Fibroblast of skin of left quadriceps (primary cell): ENCODE measurements at places on chromosomes 12 and 14.
A peak's percentile ranks its signal among the peaks of the same experiment; 100 is the strongest.

DNA sequence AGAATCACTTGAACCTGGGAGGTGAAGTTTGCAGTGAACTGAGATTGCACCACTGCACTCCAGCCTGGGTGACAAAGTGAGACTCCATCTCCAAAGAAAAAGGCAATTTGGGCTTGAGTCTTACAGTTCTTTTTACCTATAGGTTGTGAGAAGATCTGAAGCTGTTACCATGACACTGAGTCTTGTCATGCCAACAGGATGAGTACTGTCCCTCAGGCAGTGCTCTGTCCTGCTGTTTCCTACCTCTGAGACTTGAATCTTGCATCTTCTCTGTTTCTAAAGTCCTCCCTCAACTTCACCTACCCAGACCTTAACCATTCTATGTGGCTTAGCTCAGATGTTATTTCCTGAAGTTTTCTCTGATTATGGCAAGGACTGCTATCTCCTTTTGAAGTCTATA lies 400.8 kb upstream of the PRICKLE1 start:
- no peak for DNase-seq

DNA sequence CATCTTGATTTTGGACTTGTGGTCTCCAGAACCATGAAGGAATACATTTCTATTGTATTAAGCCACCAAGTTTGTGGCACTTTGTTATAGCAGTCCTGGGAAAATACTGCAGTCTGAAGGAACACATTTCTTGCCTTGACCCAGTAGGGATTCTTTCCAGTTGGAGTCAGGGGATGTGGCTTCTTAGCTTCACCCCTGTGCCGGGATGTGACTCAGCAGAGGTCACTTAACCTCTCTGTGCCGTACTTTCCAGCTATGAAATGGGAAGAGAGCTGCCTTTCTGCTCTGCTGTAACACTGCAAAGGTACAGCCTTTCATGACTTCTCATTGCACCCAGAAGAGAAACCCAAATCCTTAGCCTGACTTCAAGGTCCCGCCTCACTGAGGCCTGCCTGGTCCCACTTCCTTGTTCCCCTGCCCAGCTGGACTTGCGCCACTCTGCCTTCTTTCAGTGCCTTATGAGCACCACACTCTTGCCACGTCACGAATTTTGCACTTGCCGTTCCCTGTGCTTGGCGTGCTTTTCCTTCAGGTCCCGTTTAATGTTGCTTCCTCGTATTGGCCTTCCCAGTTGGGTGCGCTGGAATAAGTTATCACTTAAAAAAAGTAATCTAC lies 24.2 kb downstream of the CHST11 start:
- no peak for DNase-seq

DNA sequence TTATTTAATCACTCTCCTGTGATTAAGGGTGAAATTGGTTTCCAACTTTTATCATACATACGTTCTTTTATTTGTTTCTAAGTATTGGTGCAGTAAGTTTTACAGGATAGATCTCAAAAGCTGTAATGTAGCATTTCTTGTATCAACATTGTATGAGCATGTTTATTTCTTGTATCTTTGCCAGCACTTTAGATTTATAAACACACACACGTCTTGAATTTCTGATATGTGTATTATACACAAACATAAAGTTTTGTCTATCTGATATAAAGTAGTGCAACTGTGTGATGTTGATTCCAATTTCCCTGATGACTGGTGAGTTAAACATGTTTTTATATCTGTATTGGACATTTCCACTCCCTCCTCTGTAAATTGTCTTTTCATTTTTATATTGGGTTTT lies 134.7 kb downstream of the NOVA1 start:
- DNase-seq = no peak

DNA sequence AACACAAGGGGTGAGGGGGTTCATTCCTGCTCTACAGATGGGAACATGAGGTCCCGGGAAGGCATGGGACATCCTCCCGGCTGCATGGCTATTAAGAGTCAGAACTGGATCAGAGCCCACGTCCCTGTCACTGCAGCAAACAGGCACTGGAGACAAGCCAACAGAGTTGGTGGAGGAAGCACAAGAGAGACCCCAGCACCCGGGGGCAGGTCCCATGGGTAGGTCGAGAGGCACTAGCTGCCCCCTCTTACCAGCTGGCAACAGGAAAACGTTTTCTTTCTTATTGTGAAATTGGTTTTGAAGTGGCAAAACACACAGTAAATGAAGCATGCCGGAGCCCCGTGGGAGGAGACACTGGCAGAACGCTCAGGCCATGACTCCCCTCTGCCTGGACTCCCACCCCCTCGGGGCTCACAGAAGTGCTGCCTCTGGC lies 43.6 kb downstream of the SYNE3 start:
- DNase-seq = no peak

- no peak for DNase-seq
Measured at GRCh38 chr14:56774503-56774902, 35.8 kb downstream of the OTX2 start.

DNA sequence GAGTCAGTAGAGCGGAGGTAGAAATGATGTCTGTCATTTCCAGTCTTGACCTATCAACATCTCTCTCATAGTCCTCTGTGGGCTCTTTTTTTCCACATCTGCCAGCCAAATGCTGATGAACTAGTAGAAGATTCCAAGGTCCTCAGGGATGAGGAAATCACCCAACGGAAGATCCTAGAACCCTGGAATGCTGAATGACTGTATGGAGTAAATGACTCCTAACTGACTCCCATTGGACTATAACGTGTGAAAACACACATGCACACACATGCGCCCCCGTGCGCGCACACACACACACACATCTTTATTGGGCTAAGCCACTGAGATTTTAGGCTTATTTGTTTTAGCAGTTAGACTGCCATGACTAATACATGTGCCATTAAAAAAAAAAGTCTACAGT lies 159.2 kb downstream of the MYRFL start:
- peak; percentile 22 for DNase-seq

DNA sequence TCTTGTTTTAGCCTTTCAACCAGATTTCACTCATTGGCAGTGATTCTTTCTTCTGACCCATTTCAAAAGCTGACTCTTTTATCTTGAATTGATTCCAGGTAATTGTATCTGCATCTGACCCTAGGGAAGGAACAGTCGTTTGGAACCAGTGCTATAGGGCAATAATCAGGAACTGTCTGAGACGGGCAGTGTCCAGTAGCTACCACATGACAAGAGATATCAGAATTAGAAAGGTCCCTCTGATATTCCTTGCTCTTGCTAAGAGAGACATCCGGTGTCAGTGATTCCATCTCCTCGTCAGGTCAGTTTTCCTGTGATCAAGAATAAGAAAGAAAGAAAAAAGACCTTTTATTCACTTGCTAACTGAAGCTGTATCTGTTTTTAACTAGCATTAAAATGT lies 47.8 kb upstream of the PDE3A start:
- no peak for DNase-seq

DNA sequence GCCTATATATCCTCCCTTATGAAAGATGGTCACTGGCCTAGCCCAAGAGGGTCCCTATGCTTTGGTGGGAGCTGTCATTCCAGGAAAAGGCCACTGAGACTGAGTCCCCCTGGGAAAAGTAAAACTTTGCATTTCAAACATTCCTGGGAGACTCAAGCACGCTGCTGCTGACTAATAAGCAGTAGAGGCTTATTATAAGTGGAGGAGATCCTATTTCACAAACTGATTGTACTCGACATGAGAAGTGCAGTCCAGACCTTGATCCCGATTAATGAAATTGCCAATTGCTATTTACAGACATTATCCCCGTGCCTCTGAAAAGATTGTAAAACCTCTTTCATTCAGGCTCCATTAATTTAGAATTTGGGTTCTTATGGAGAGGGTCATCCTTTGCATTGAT lies 96.6 kb downstream of the EMP1 start:
- DNase-seq = no peak

DNA sequence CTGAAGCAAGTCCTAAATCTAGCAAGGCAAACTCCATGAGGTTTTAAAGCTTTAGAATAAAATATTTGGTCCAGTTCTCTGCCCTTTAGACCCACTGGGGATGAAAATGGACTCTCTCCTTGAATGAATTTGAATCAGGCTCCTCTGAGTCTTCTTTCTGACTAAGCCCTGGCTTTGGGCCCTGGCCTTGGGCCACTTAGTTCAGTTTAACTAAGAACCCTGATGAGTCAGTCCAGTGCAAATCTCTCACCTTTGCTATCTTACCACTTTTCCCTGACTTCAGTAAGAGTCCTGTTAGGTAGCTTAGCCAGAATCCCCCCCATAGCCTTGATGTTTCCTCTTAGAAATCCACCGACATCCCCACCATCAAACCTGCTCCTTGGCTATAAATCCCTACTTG lies 427.5 kb downstream of the SNAPC1 start:
- no peak for DNase-seq

GRCh38 chr14:33978892-33979612 lies 28.2 kb upstream of the EGLN3 start:
- no peak for DNase-seq

GRCh38 chr12:108301346-108301745 lies 37.8 kb downstream of the CMKLR1 start:
- DNase-seq = no peak

- no peak for DNase-seq
Measured at GRCh38 chr14:49114161-49114893, 471.9 kb downstream of the RPS29 start.
